CD4-positive, CD25-positive, alpha-beta regulatory T cell (primary cell): ENCODE measurements at places on chromosomes 2 and 18. TPM values are rescaled to one million over a fixed set of nuclear protein-coding genes. Genes with fewer than 3 reads are reported as not detected.

MOCOS gene
- not detected for total RNA-seq

ASTL gene
- total RNA-seq, result 9.7 TPM

PRKAG3 gene
- total RNA-seq, result not detected

PRSS56 gene
- total RNA-seq, result not detected

HNMT gene
- not detected for total RNA-seq

ZNF521 gene
- 1.8 TPM for total RNA-seq

VWC2L gene
- not detected for total RNA-seq

PNKD gene
- total RNA-seq, result 21.9 TPM

MOB4 gene
- 22.7 TPM for total RNA-seq

- H3K27ac ChIP-seq, result no peak overlapping the region
- H3K27me3 ChIP-seq, result no peaks in the 10 kb centered on the region
- H3K4me3 ChIP-seq, result no peak overlapping the region
Observed at GRCh38 chr2:95376311-95377215, 25.9 kb upstream of the FAHD2A start.

DNA sequence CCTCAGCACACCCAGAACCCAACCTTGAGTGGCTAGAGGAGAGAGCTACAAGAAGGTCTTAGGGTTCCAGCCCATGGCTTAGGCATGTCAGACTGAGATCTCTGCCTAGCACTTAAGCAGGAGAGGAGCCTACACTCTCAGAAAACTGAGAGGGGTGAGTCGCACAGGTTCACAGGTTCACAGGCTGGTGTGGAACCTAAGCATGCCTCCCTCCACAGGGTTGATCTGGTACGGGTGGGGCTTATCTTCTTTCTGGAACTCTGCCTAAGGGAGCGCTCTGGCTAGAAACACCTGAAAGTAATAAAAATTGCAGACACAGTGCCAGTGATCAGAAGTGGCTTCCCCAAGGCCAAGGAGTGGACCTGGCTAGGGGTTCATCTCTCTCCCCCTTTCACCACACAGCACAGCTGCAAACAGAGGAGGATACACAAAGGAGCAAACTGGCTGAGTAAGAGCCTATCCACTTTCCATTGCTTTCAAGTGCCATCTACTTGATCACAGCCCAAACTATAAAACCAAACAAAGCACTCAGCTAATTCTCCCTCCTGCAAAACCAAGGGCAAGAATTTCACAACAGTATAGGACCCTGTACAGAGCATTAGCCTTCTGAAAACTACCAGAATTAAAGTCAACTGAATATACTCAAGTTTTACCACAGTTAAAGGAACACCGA, 481.9 kb upstream of the SETBP1 start:
- H3K27ac ChIP-seq, result no peak overlapping the region
- H3K27me3 ChIP-seq, result no peaks in the 10 kb centered on the region
- no peaks in the 10 kb centered on the region for H3K4me1 ChIP-seq
- no peaks in the 10 kb centered on the region for H3K36me3 ChIP-seq
- no peak for DNase-seq

DNA sequence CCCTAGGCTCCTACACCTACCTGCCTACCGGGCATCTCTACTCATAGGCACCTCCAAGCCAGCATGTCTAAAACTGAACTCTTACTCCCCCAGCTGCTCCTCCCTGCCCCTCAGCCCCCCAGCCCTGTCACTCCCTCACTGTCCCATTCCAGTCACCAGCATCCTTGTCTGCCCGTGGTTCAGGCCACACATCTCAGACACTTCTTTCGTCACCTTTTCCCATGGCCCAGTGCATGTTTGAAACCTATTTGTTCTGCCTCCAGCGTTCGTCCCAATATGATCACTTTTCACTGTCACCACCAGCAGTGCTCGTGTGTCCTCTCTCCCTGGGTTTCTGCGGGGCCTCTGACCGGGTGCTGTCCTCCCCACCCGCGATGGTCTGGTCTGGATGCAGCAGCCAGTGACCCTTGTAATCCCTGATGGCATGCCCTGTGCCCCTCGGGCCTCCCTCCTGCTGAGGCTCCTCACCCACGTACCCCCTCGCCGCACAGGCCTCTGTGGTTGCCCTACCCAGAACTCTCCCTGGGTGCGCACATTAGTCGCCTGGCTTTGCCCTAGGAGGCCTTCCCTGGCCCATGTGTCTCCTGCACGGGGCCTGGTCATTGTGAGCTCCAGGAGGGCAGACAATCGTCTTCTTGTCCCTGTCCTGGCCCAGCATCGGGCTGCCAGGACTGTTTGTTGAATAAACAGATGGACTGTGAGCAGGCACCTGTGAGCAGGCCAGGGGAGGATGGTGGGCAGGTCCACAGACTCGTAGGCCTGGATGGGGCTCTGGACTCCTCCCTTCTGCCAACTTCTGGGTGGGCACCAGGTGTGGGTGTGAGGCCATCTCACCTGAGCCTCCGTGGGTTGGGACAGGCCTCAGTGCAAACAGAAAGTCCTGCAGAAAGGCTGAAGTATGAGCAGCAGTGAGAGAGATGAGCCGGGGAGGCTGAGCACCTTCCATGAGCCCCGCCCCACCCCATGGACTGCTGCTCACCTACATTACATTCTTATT, 15.5 kb downstream of the LDLRAD4 start:
- no peaks in the 10 kb centered on the region for H3K27me3 ChIP-seq
- no peaks in the 10 kb centered on the region for H3K4me1 ChIP-seq
- no peak overlapping the region for H3K4me3 ChIP-seq
- H3K27ac ChIP-seq, result no peak overlapping the region
- DNase-seq, result no peak

DNA sequence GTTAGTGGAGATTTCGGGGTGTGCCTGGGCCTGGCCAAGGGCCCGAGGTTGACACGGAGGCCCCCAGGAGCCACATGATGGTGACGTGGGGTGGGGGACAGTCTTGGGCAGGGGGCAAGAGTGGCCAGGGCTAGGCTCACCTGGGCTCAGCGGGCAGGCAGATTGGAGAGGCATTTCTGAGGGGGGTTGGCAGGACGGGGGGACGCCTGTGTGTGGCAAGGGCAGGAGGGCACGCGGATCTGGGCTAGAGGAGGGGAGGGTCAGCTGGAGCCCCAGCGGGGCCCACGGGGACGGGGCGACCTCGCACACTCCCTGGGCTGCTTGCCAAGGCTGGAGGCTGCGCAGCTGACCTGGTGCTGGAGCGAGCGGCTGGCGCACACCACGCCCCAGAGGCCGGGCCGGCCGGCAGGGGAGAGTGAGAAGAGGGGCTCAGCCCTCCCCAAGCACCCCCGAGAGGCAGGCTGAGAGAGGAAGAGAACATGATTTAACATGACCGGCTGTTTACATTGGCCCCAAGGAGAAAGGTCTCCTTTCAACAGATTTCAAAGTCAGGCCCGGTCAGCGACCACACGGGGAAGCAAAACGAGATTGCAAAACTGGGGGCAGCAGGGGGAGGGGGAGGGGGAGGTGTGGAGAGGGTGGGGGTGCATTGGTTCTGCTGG, 38.0 kb upstream of the SNED1 start:
- H3K4me3 ChIP-seq, result no peak overlapping the region
- no peaks in the 10 kb centered on the region for H3K36me3 ChIP-seq
- H3K27ac ChIP-seq, result no peak overlapping the region
- no peaks in the 10 kb centered on the region for H3K4me1 ChIP-seq
- no peak for DNase-seq

- no peaks in the 10 kb centered on the region for H3K27me3 ChIP-seq
- no peaks in the 10 kb centered on the region for H3K36me3 ChIP-seq
- no peak for DNase-seq
Observed at GRCh38 chr2:16629770-16630169, 35.9 kb downstream of the CYRIA start.

- H3K27ac ChIP-seq, result no peak overlapping the region
- no peak for DNase-seq
- H3K4me1 ChIP-seq, result no peaks in the 10 kb centered on the region
Observed at GRCh38 chr2:168635065-168635577, 167.3 kb upstream of the NOSTRIN start.

DNA sequence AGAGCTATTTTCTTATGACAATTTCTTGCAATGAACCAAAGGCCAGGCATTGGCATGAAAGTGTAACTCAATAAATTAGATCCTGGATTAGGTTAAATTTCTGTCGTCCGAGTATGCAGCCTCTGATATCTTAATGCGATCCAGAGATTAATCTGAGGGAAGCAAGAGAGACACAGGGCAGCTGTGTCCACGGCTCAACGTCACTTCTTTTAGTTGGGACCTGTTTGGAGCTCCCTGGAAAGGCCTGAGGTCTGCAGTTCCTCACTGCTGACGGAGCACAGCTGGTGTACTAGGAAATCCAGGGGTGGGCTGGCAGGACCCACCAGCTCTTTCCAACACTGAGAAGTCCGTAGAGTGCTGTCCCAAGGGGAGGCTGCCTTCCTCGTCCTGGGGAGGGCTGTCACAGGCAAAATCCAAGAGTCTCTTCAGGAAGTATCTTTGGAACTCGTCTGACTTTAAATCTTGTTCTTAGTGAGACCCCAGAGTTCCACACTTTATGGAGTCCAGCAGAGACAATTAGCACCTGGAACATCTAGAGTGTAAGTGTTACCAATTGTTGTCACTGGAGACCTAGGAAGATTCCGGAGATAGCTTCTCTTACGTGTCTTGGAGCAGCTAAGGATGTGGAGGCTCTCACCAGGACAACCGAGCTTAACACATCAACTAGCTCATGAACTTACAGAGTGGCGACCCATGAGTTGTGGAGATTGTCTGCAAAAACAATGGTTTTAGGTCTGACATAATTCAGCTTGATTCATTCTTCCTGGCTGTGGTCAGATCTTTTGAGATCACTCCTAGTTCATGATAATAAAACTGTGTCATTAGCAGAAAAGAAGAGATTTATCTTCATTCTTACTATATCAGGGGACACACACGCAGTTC, 173.7 kb downstream of the ACKR3 start:
- no peak overlapping the region for H3K27ac ChIP-seq
- no peak overlapping the region for H3K4me3 ChIP-seq
- H3K4me1 ChIP-seq, result no peaks in the 10 kb centered on the region

DNA sequence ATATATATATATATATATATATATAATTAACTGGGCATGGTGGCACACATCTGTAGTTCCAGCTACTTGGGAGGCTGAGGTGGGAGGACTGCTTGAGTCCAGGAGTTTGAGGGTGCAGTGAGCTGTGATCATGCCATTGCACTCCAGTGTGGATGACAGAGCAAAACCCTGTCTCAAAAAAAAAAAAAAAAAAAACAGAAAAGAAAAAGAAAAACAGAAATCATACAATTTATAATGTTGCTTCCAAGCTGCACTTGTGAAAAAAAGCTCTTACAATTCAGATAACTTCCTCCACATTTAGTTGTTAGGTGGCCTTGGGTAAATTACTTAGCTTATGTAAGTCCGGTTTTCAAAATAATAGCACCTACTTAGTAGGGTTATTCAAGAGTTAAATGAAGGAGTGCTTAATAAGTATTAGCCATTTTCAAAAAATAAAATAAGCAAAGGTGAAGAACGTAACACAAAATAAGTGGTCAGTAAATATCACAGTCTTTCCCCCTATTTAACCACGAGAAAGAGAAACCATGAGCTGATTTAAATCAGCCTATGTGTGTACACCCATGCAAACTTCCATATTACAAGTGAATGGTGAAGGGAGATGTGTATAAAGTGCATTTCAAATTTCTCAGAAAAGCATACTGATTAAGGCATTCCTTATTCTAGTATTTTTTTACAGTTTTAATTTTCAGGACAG, 2.3 kb downstream of the WIPF1 start:
- no peak for DNase-seq
- peak overlapping the region; percentile 96 for H3K27ac ChIP-seq

GRCh38 chr2:163364736-163365135, 371.1 kb downstream of the FIGN start:
- H3K4me3 ChIP-seq, result no peak overlapping the region
- H3K36me3 ChIP-seq, result no peaks in the 10 kb centered on the region
- no peak overlapping the region for H3K27ac ChIP-seq

- H3K27ac ChIP-seq, result no peak overlapping the region
- H3K36me3 ChIP-seq, result no peaks in the 10 kb centered on the region
- H3K27me3 ChIP-seq, result no peaks in the 10 kb centered on the region
- no peak overlapping the region for H3K4me3 ChIP-seq
Observed at GRCh38 chr18:10410472-10411308, 43.7 kb upstream of the APCDD1 start.

DNA sequence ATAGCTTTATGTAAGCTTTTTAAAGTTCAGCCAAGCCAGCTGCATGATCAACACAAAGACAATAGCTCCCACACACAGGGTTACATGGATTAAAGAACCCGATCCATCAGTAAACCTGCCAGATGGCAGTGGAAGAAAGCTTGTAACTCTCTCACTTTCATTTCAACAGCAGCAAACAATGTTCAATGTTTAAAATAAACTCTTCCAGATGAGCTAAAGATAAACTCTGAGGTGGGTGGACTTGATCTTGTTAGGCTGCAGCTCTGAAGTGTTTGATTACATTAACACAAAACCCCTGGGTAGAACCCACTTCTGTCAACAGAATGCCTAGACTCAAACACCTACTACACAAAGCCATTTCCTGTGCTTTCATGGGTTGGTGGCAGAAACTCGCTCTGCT, 13.9 kb downstream of the RDH14 start:
- no peaks in the 10 kb centered on the region for H3K36me3 ChIP-seq
- no peak overlapping the region for H3K4me3 ChIP-seq
- peak; percentile 8 for DNase-seq
- no peak overlapping the region for H3K27ac ChIP-seq

DNA sequence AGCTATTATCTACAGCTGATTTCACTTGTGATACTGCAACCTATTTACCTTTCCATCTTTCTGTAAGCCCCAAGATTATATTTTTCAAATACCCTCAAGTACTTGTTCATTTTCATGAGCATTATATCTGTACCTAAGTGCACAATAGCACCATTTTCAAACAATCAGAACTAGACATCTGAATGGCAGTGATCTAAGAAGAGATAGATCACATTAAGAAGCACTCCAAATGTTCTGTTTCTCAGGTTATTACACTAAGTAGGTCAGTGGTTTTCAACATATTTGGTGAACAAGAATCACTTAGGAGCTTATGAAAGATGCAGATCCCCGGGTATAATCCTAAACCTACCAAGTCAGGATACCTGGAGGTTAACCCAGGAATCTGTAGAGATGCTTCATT, 872.7 kb downstream of the DCDC2C start:
- no peaks in the 10 kb centered on the region for H3K27me3 ChIP-seq
- DNase-seq, result no peak
- H3K27ac ChIP-seq, result no peak overlapping the region
- no peaks in the 10 kb centered on the region for H3K4me1 ChIP-seq

DNA sequence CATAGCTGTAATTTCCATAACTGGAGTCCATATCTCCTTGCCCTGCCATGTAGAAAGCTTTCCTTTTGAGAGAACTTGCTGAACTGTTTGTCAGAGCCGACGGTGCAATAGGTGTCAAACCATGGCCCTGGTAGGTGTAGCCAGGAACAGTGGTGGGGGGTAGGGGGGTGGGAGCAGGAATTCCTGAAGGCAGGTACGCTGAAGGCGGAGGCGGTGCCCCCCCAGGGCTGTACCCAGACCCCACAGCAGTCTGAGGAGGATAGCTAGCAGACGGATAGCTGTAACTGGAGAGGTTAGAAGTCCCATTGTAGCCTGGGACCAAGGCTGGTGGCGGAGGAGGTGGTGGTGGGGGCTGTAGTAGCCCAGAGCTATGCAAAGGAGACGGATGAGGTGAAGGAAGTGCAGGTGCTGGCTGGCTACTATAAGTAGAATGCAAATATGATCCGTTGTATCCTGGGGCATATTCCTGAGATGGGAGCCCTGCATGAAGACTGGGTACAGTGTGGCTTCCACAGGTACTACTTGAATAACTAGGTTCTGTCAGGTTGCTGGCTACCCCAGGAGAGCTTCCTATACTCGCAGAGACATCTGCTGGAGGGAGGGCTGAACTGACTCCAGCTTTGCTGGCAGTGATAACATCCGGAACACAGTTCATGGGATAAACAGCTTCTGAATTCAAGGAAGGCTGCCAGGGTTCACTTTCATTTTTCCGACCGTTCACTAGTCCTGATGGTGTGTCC, 124.8 kb downstream of the FIGN start:
- no peak overlapping the region for H3K27ac ChIP-seq
- no peaks in the 10 kb centered on the region for H3K36me3 ChIP-seq
- H3K4me1 ChIP-seq, result no peaks in the 10 kb centered on the region
- H3K4me3 ChIP-seq, result no peak overlapping the region
